ENCODE measurements at places on chromosomes 5 and 9.
A peak's percentile ranks its signal among the peaks of the same experiment; 100 is the strongest.

GRCh38 chr5:167832609-167833008 is 458.8 kb upstream of the WWC1 start:
- no peak for DNase-seq

DNA sequence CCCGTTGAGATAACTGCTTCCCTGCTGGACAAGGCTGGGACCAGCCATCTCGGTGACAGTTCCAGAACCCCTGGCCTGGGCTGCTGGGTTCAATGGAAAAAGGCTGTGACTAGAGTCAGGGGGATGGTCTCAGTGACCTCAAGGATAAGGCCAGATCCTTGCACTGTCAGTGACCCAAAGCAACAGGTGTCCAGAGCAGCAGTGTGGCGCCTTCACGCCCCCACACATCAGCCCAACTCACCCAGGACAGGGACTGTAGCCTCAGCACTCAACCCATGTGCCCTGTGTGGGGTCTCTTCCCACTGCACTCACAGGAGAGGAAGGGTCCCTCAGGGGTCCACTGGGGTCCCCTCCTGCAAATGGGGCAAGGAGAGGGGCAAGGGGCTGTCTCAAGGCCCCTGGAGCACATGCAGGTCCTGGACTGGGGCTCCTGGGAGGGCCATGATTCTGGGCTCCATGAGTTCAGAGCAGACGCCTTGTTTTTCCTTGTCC is 698 bp upstream of the LCN2 start:
- DNase-seq, result no peak

GRCh38 chr5:19322716-19323485 is 665.1 kb downstream of the CDH18 start:
- DNase-seq, result peak; percentile 42

- DNase-seq, result no peak
These were observed 7.9 kb downstream of the SMARCA2 start for GRCh38 chr9:2023042-2023441.

DNA sequence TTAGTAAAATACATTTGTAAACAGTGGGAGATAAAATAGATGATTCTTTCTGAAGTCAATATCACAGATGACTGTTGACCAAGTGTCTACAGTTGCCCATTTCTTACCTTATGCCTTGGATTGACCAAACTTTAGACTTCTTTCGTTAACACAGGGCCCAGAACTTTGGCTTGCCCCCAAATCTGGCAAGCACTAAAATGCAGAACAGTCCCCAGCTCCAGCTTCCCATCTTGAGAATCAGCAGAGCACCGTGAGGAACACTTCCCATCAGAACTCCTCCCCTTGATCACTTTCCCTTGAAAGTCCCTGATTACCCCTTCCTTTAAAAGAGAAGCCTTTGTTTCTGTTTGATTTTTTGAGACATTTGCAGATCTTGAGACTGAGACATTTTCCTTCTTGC is 1039.9 kb downstream of the TLE1 start:
- DNase-seq, result no peak
